NCI-H2081 treated with DMSO at 0.1 percent for 48 hours (cell line): ENCODE measurements at places on chromosomes 2 and 18.
A peak's percentile ranks its signal among the peaks of the same experiment; 100 is the strongest.

GRCh38 chr2:231312066-231312465 is 83.4 kb upstream of the B3GNT7 start:
- no peak for DNase-seq

GRCh38 chr2:108922141-108922915 is 66.7 kb downstream of the EDAR start:
- DNase-seq = no peak

DNA sequence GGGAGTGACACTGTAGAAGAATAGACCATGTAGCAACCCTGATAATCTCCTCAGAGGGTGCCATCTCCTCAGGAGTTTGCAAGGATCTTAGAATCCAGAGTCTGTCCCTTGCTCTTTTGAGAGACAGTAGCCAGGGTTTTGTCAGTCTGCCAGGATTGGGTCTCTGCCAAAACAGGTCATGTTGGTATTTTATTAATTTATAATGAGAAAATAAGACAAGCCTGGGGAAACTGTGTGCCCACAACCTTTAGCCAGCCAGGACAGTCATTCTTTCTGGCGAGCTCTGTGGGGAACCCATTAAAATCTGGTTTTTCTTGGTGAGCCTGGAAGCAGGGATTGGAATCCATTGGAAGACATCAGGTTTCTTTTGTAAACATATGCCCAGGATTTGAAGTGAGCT is 78.6 kb downstream of the PTPRM start:
- DNase-seq = no peak

GRCh38 chr18:59516356-59517155 is 157.5 kb upstream of the LMAN1 start:
- DNase-seq = no peak

DNA sequence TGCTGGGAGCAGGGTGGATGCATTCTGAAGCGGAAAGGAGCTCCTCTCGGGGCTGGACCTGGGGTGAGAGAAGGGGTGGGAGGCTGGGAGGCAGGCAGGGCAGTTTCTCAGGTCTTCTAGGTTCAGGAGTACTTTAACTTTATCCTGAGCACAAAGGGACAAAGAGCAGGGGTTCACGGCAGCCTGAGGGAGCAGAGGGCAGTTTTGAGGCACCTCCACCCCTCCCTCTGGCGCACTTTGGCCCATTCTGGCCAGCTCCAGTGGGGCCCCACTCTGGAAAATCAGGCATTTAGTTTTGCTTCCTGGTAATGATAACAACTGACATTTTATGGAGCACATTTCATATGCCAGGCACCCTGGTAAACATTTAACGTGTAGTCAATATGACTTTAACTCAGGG is 14.3 kb downstream of the B3GNT7 start:
- DNase-seq = no peak

- no peak for DNase-seq
These were observed 2.0 kb upstream of the BOLA3 start for GRCh38 chr2:74149570-74150319.

DNA sequence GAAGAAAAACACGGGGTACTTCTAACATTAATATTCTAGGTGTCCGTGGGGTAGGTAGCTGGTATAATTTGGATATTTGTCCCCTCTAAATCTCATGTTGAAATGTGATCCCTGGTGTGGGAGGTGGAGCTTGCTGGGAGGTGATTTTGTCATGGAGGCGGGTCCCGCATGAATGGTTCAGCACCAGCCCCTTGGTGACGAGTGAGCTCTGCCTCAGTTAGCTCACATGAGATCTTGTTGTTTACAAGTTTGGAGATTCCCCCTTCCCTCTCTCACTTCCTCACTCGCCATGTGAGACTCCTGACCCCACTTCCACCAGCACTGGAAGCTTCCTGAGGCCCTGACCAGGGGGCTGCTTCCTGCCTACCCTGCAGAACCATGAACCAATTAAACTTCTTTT is 35.4 kb upstream of the DNER start:
- DNase-seq = no peak

DNA sequence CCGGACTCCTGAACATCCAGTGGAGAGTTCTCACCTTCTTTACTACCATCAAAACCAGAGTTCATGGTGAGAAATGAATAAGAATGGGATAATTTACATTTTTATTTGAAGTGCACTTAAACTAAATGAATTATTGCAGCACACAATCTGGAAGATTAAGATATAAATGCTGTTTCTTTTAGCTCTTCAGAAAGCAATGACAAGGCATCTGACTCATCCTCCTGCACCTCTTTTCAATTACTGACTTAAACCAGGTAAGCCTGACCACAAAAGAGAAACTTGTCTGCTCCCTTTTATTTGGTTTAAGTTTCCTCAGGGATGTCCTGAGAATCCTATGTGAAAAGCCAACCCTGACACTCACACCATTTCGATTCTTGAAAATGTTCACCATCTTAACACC is 720 bp upstream of the DSC2 start:
- no peak for DNase-seq

DNA sequence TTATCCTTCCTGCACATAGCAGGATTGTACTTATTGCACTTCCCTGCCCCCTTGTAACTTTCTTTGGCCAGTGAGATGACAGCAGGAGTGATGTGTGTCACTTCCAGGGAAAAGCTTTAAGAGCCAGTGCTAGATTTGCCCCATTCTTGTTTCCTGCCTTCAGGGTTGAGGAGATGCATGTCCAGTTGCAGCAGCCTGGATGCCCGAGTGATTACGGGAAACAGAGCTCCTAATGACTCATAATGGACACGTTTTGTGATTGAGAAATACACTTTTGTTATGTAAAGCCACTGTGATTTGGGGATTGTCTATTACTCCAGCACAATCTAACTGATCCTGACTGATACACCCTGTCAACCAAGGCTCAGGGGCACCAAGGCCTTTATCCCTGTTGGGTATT is 5.0 kb upstream of the TET3 start:
- no peak for DNase-seq

DNA sequence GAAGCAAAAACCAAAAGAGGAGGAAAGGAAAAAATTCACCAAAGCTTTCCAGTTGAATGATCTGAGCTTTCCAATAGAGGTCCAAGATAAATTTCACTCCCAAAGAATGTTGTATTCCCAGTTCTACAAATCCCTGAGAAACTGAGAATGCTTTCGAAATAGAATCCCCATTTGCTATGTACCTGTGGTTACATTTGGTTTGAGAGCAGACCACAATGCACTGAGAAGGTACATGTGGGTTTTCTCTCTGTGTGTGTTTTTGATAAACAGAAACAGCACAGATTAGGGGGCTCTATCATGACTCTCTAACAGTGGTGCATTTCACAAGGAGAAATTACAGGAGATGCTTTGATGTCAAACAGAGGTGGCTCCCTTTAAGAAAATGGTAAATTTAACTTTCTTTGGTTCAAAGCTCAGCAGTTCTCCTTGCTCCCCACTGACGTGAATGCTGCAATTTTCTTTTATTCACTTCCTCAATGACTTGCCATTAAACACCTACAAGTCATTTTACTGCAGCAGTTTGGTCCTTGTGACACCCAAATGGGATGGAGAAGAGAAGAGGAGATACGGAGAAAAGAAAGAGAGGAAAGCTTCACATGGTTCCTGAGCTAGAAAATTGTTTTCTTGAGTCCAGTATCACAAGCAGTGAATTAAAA is 108.7 kb downstream of the EPHA4 start:
- no peak for DNase-seq

- DNase-seq = no peak
These were observed 39.2 kb downstream of the CCDC138 start for GRCh38 chr2:108825736-108826135.

GRCh38 chr2:96832754-96833507 is 10.9 kb downstream of the ANKRD23 start:
- DNase-seq = peak; percentile 44

- no peak for DNase-seq
These were observed 166.7 kb downstream of the RIT2 start for GRCh38 chr18:42948831-42949230.

- no peak for DNase-seq
These were observed 49.2 kb upstream of the FRZB start for GRCh38 chr2:182915369-182916326.

GRCh38 chr2:274503-274902 is 9.8 kb downstream of the ACP1 start:
- no peak for DNase-seq

- DNase-seq = no peak
These were observed at the start of gene CHST10 for GRCh38 chr2:100416935-100417710. CHST10 (minus strand) TSS chr2:100417668; CDS start chr2:100406675, 10,993 bp downstream.

- no peak for DNase-seq
These were observed 41.4 kb downstream of the AQP12A start for GRCh38 chr2:240732911-240733622.

DNA sequence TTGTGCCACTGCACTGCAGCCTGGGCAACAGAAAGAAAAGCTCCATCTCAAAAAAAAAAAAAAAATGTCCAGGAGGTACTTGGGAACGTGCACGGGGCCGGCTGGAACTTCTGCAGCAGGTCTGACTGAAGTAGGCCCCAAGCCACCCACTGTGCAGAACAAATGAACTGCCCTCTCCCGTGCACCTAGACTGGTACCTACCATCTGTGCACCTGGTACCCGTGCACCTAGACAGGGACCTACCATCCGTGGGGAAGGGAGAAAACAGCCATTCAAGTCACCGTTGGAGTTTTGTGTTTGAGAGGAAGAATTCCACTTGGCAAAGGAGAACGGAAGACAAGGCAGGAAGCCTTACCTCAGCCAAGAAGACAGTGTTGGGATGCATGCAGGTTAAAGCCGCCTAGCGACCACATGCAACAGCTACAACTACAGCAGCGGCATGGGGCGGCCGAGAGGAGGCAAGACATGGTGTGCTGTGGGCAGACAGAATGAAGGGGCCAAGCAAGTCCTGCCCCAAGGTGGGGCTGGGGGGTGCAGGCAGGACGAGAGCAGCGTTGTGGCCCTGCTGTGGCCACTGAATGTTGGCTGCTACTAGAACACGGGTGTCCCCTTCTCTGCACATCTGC is 16.1 kb downstream of the ST3GAL5 start:
- no peak for DNase-seq

- DNase-seq = no peak
These were observed 74.6 kb upstream of the NARS1 start for GRCh38 chr18:57696271-57696670.

DNA sequence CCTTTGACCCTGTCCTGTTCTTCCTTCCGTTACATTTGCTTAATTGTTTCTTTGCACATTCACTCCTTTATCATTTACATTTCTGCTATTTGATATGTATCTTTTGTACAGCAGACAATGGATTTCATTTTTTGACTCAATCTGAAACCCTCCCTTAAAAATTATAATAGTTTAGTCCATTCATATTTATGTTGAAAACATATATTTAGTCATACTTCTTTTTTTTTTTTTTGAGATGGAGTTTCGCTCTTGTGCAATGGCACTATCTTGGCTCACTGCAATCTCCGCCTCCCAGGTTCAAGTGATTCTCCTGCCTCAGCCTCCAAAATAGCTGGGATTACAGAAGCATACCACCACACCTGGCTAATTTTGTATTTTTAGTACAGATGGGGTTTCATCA is 95.3 kb upstream of the TGFA start:
- DNase-seq = no peak

DNA sequence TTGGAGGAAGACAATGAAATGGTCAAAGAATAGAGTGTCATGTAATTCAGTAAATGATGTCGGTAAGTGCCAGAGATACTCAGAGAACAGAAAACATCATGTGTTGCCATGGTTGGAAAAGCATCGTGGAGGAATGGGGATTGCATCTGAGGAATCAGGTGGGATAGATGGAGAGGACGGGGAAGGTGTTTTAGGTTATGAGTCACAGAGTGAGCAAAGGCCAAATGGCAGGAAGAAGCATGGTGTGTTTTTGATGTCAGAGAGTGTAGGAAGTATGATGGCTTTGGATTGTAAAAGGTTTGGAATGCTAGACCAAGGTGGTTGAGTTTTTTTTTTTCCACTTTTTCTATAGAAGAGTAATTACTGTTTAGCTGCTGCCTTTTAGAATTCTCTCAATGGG is 27.5 kb upstream of the CD28 start:
- DNase-seq = no peak

GRCh38 chr2:14621114-14621513 is 11.4 kb upstream of the LRATD1 start:
- no peak for DNase-seq

DNA sequence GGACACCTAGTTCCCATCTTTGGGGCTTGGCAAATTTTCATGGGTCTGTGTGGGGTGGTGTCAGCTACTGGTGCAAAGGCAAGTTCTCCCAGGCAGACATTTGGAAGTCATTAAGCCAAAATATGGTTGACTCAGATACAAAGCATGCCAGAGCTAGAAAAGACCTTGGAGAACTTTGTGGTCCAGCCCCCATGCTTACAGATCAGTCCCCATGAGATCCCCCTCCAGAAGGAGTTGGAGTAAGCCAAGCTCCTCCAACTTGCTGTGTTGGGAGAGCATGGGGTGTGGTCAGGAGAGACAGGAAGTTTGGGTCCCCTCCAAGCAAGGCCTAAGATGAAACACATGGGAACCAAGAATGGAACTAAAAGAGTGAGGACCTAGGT is 224.5 kb downstream of the CYP26B1 start:
- DNase-seq = no peak

DNA sequence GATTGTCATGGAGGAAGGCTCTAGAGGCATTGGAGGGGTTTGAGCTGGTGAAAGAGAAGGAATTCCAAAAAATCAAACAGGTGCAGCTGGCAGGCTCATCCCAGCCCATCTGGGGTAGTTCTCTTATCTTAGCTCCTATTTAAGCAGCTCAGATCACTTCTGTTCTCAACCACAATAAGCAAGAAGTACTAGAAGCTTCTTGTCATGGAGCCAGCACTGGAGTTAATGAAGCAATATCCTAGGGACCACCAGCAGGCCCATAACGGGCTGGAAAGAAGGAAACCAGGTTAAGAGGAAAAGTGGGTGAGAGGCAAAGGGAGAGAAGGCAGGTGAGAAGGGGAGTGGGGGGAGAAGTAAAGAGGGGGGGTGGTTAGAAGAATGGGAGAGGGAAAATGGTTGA is 100.7 kb upstream of the ZFP36L2 start:
- DNase-seq = no peak

GRCh38 chr2:52668724-52669123 is 1098.9 kb upstream of the CHAC2 start:
- DNase-seq = no peak

- DNase-seq = peak; percentile 28
These were observed 56.6 kb downstream of the CLHC1 start for GRCh38 chr2:55175254-55176093.

DNA sequence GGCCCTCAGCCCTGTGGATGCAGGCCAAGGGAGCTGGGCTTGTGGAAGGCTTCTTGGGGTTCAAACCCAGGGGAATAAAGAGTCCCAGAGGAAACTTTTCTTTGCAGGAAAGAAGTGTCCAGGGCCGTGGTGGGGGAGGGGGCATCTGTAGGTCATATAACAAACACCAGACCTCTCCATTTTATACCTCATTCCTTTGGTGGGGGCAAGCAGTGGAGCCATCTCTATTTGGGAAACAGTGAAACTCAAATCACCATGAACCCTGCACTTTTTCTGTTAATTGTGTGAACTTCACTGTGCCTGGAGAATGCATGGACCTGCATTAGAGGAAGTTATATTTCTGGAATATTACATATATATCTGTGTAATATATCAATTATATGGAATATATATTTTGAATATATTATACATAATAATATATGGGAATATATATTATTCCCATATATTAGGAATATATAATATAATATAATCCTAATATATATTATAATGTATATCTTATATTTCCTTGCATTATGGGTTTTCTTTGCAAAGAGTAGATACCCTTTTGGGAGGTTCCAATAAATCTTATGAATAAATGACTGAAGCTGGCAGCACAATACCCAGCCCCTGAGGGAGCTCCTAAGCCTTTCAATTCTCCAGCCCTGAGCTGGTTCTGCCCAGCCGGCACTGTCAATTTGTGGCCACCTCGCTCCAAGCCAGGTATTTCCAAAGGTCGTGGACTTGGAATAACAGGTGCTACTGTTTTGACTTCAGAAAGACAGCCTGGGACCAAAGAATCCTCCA is 97.7 kb upstream of the PKDCC start:
- DNase-seq = no peak

- DNase-seq = no peak
These were observed 318.0 kb downstream of the CELF4 start for GRCh38 chr18:37247497-37248161.
